Panc1 (cell line): ENCODE measurements at places on chromosomes 13 and 19.

DNA sequence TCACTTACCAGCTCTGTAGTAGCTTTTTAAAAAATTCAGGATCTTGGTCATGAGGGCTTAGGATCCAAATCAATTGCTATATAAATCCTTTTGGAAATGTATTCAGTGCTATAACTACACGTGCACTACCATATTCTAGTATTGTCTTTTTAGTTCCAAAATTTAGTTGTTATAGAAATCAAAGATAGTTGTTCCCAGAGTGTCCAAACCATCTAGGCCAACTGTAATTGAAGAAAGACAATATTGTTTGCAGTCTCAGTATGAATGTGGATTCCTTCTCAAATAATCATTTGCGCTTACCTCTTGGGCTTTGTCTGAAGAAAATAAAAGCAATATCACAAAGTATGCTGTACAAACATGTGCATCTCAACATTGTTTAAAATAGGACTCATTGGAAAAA lies 184.1 kb upstream of the EDNRB start:
- no peak for DNase-seq

DNA sequence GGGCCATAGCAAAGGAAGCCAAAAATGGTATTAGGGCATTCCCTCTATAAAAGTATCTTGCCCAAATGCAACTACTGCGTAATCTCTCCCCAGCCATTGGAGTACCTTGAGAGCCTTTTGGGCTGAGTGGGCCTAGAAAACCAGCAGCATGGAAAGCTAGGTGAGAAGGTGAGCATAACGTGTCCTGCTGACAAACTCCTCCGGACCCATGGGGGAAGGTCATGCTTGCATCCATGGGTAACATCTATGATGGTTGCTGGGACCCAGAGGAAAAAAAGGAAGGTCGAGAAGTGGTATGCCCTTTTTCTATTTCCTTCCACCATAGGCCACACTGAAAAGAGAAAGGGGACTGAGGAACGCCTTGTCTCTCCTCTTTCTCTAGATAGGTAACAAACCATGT lies 57.4 kb downstream of the ZNF728 start:
- no peak for DNase-seq

- DNase-seq, result no peak
These were observed 62.9 kb upstream of the SPATA13 start for GRCh38 chr13:24097667-24098066.

DNA sequence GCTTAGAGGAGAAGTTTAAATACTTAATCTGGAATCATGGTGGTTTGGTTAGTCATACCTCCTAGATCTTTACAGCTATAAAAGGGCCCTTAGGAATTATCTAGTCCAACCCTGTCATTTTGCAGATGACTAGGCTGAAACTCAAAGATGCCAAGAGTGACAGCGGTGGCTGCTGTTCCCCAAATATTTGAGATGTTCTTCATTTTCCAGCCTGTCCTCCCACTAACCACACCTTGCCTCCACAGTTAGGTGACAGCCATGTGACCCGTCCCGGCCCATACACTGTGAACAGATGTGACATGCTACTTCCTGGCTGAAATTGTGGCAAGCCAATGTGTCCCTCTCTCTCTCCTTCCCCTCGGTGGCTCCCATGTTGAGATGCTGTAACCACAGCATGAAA lies 225.5 kb upstream of the IPO5 start:
- DNase-seq, result no peak

DNA sequence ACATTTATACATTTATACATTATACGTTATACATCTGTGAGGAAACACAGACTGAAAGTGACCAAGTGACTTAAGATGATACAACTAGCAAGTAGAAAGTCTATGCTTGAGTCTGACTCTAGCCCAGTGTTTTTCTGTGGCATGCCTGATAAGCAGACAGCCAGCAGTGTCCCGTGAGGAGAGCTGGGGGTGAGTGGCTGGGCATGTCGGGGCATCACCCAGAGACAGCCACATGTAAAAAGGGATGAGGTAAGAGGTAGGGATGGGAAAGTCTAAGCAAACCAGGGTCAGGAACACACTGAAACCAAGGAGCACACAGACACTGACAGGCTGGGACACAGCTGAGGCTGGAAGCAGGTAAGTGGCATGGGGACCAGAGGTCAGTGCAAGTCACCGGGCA lies 333.2 kb downstream of the FOXO1 start:
- DNase-seq, result no peak

DNA sequence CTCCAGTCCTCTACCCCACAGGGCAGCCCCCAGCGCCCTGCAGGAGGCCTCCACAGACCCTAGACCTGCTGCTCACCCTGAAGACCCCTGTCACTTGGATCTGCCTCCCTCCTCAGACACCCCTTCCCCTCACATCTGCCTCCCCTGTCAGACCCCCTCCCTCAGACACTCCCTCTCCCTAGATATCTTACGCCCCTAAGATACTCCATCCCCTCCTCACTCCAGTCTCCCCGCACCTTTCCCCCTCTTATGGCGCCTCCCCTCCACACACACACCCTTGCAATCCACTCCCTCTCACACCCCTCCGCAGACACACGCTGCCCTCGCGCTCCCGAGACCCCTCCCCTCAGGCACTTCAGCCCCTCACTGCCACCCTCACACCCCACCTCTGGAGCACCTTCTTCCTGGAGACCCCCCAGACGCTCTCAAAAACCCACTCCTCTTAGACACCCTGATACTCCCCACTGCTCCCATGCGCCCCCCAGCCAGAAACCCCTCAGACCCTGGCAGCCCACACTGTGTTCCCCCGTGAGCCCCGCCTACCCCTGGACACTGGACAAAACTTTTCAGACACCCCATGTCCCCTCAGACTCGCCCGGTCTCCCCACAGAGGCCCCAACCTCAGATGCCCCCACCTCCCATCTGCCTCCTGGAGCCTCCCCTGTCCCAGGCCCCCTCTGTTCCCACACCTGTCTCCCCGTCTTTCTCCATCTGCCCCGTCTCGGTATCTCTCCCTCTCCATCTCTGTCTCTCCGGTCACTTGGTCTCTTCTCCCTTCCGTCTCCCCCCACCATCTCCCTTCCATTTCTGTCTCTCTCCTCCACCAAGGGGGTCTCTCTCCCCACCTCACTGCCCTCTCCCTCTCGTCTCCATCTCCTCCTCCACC lies 14.5 kb downstream of the ERFL start:
- no peak for DNase-seq

DNA sequence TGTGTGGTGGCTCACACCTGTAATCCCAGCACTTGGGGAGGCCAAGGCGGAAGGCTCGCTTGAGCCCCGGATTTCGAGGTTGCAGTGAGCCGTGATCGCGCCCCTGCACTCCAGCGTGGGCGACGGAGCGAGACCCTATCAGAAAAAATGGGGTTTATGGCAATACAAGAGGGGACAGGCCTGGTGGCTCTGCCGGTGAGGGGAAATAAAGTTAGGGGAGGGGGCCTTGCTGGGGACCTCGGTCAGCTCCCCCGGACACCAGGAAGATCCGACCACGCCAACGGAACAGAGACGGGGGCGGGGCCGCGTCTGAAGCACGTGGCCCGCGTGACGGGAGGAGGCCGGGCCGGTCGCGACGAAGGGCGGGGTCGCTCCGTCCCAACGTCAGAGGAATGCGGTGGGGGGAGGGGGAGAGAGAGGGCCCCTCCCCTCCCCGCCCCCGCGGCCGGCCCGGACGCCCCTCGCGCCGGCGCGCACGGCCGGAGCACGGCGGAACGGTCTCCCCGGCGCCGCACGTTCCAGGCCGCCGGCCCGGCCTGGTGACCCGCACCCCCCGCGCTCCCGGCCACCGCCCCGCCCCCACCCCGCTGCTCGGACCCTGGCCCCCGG lies 1.9 kb upstream of the HNRNPL start:
- DNase-seq, result peak; percentile 94
